ENCODE measurements at places on chromosomes 11 and 22. TPM values are rescaled to one million over a fixed set of nuclear protein-coding genes. Genes with fewer than 3 reads are reported as not detected.
A peak's percentile ranks its signal among the peaks of the same experiment; 100 is the strongest.

- peaks cover 27% of the 10 kb centered on the region for H3K4me1 ChIP-seq
- H3K4me3 ChIP-seq = peak overlapping the region; percentile 42
- peaks cover 48% of the 10 kb centered on the region for H3K27me3 ChIP-seq
- peak; percentile 84 for DNase-seq
These were observed 4.0 kb downstream of the PHOX2A start for GRCh38 chr11:72239849-72240460.

ANKK1 gene
- total RNA-seq = not detected

CEP126 gene
- total RNA-seq = 4.3 TPM

DNA sequence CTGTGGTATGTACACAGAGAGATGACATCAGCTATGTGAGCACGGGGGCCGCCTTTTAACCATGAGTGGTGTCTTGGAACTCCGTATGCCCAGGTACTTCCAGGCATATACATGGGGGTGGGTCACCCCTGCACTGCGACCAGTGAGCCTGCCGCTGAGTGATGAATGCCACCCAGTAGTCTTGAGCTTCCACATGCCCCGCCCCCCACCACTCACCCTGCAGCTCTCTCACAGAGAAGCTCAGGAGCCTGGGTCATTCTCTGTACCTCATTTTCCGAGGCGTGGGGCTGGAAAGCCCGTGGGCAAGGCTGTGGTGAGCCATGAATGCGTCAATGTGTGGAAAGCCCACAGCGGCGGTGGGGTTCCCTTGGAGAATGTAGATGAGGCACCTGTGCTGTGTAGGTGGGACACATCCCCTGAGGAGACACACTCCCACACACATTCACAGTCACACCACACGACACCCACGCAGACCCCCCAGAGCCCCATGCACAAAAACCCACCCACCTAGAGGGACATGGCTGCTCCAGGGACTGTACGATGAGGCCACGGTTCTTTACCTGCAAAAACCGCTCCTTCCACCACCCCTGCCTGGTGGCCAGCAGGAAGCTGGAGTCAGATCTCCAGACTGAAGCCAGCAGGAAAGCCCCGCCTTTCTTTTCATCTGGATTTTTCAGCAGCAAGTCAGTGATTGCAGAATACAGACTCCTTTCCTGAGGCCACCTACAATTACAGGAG lies 67.6 kb downstream of the PIWIL3 start:
- no peaks in the 10 kb centered on the region for H3K4me1 ChIP-seq
- H3K27me3 ChIP-seq = no peaks in the 10 kb centered on the region
- no peak overlapping the region for H3K4me3 ChIP-seq
- no peak overlapping the region for H3K27ac ChIP-seq
- DNase-seq = no peak

GRCh38 chr22:36145881-36146280 lies 14.7 kb downstream of the APOL3 start:
- peaks cover 44% of the 10 kb centered on the region for H3K36me3 ChIP-seq
- H3K27ac ChIP-seq = no peak overlapping the region
- no peak for DNase-seq
- no peak overlapping the region for H3K4me3 ChIP-seq
- H3K27me3 ChIP-seq = no peaks in the 10 kb centered on the region
- peaks cover 19% of the 10 kb centered on the region for H3K4me1 ChIP-seq

DNA sequence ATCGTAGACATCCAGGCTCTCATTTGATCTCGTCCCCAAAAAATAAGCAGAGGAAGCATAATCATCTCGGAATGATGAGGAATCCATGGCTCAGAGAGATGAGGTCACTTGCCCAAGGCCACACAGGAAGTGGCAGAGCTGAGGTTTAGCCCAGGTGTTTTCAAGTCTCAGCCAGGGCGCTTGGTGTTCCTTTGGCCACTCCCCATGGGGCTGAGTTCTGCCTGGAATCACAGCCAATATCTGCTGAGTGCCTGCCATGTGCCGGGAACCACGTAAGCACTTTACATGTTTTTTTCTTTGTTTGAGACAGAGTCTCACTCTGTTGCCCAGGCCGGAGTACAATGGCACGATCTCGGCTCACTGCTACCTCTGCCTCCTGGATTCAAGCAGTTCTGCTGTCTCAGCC lies 29.5 kb upstream of the MYH9 start:
- H3K4me1 ChIP-seq = peaks cover 29% of the 10 kb centered on the region
- H3K4me3 ChIP-seq = no peak overlapping the region
- H3K27ac ChIP-seq = no peak overlapping the region
- peak; percentile 76 for DNase-seq
- no peaks in the 10 kb centered on the region for H3K27me3 ChIP-seq

GRCh38 chr11:69473276-69473845 lies 8.1 kb upstream of the LINC01488 start:
- no peak overlapping the region for H3K4me3 ChIP-seq
- H3K36me3 ChIP-seq = no peaks in the 10 kb centered on the region
- H3K4me1 ChIP-seq = no peaks in the 10 kb centered on the region
- DNase-seq = no peak
- no peaks in the 10 kb centered on the region for H3K27me3 ChIP-seq
- H3K27ac ChIP-seq = no peak overlapping the region

CRYBB3 gene
- 0.72 TPM for total RNA-seq

GRCh38 chr11:11532574-11532973 lies 89.2 kb downstream of the GALNT18 start:
- no peak overlapping the region for H3K27ac ChIP-seq
- no peak overlapping the region for H3K4me3 ChIP-seq
- DNase-seq = no peak
- no peaks in the 10 kb centered on the region for H3K27me3 ChIP-seq
- H3K4me1 ChIP-seq = peaks cover 11% of the 10 kb centered on the region
- H3K36me3 ChIP-seq = no peaks in the 10 kb centered on the region

C22orf31 gene
- not detected for total RNA-seq

All from upper lobe of right lung (tissue), 1 donor.